ENCODE measurements at places on chromosomes 13 and 19.

- no peak for DNase-seq
These were observed 757 bp downstream of the FBN3 start for GRCh38 chr19:8148410-8149260.

GRCh38 chr13:79306650-79307049, 99.4 kb downstream of the RBM26 start:
- DNase-seq: no peak

- no peak for DNase-seq
These were observed 9.4 kb downstream of the TIMM13 start for GRCh38 chr19:2417881-2418406.

- DNase-seq: no peak
These were observed 41.9 kb upstream of the PSG2 start for GRCh38 chr19:43124360-43124759.

DNA sequence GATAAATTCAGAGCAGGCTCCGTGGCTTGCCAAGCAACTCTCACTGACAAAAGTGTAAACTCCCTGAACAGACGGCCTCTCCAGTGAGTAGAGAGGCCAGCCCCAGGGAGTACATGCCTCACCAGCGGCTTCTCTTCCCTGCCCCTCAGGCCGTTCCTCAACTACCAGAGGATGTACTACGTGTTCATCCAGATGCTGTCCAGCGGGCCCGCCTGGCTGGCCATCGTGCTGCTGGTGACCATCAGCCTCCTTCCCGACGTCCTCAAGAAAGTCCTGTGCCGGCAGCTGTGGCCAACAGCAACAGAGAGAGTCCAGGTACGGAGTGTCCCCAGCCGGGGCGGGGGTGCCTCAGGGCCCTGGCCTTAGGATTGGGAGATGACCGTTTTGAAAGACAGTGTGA, 93.4 kb upstream of the MCF2L start:
- DNase-seq: no peak

DNA sequence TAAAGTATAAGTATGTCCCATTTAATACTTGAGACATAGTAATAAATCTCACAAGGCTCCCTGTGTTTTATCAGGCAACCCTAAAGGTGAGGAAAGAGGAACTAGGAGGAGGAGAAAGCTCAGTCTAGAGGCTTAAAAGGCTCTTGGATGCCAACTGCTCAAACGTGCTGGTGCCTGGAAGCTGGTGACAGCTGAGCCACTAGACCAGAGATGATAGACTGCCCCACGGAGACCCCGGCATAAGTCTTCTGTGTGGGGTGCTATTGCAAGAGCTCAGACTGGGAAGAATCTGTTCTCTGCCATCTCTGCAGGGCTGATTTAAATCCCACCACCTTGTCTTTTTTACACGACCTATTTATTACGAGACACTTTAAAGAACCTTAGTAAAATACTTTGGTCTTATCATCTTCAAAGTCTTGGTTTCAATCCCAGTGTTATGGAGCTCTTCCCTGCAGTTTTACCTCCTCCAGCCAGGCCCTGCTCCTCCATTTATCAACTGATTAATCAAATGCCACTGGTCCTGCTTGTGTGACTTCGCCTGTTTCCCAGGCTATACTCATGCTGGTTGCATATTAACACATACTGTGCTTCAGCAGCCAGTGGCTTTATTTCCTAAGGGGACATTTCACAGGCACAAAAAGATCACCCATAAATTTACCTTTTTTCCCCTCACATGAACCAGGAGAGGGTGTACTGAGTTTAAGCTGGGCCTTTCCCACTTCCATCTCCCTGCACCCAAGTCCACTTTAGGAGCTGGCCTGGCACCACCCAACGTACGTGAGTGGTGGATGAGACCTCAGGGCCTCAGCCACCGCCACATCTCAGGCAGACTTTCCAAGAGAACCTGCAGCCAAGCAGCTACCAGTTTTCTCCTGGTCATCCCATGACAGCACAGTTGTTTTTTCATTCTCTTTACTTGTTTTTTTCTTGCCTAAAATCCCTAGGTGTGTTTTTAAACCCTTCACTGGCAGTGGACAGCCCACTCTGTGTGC, 7.8 kb upstream of the ATP12A start:
- DNase-seq: no peak

GRCh38 chr13:47408546-47409319, 511.9 kb upstream of the HTR2A start:
- DNase-seq: no peak

Measured in GM12865 (cell line).